ENCODE measurements at places on chromosomes 6 and 20.

GRCh38 chr6:170148709-170149470 lies 142.0 kb downstream of the DLL1 start:
- no peak for DNase-seq

- DNase-seq: peak; percentile 21
Measured at GRCh38 chr6:11847515-11848345, 69.1 kb upstream of the ADTRP start.

DNA sequence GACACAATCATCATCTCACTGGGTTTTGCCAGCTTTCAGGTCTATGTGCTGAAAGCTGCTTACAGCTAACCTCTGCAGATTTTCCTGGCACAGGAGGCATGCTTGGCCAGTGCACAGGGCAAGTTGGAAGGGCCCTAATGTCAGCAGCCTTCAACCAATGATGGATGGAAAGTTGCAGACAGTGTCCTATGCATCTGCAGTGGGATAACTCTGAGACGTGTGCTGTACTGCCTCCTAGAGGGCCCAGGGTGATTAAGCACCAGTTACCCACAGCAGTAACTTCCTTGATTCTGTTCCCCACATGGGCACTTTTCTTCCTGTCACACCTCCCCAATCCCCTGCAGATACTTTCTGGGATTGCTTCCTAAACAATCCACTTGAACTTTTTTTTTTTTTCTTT lies 38.6 kb downstream of the OVOL2 start:
- peak; percentile 9 for DNase-seq

DNA sequence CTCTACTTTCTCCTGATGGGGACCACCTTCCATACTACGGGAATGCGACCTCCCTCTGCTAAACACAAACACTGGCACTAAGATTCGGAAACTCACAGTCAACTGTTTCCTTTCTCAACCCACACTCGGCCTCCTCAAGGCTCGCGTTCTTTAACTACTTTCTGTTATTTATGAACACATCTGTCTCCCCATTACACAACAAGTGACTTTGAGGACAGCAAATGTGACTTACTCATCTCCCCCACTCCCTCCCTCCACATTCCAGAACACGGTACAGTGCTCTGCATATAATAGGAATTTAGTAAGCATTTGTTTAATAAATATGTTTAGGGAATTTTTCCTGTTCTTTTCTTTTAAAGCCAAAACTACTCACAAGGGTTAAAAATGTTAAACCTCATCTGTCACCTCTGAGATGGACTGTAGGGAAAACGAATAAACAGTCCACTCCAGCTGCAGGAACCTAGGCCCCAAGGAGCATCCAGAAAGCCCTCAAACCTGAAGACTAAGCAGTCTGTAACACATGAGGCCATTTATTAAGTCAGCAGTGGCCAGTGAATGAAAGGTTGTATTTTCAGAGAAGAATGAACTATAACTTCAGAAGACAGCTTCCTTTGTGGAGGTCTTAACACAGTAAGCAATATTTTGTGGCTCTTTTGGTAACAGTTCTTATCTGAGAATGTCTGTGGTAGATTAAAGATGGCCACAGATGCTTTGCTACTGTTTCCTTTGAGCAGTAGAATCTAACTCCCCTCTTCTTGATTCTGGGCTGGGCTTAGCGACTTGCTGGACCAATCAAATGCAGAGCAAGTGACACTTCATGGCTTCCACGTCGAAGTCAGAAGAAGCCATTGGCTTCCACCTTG lies 209.6 kb upstream of the DTNBP1 start:
- no peak for DNase-seq

DNA sequence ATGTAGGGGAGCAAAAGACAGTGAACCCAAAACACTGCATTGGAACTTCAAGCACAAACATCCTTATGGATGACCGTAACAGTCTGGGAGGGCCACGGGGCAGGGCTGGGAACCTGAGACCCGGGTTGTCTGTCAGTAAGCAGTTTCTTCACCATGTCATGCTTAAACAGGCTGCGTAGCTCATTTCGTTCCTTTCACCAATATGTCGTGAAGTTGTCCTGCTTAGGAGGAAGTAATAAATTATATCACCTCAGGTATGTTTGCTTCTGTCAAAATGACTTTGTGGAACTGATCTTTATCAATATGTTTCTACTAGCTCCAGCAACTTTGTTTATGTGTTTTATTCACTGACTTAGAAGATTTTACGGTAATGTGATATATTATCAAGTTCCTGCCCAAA lies 12.4 kb upstream of the MAK start:
- DNase-seq: no peak

DNA sequence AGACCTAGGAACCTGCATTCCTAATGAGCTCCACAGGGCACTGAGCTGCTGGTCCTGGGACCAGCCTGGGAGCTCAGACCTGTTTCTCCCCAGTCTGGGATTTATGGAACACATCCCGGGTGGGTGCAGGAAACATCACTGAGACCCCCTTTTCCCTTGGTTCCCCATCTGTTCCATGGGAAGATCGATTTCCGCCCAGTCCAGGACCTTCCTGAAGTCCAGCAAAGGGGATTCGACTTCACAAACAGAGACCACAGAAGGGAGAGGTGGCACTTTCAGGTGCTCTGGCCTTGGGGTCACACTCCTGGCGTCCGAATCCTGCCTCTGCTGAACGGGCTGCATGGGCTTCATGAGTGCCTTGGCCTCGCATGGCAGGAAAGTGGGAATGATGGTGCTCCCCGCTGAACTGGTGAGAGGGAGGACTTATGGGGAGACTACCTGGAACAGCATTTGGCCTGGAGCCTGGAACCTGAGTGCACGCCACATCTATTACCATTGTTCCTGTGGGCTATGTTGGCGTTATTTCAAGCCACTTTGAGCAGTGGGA lies 296.3 kb downstream of the TAF4 start:
- DNase-seq: no peak

DNA sequence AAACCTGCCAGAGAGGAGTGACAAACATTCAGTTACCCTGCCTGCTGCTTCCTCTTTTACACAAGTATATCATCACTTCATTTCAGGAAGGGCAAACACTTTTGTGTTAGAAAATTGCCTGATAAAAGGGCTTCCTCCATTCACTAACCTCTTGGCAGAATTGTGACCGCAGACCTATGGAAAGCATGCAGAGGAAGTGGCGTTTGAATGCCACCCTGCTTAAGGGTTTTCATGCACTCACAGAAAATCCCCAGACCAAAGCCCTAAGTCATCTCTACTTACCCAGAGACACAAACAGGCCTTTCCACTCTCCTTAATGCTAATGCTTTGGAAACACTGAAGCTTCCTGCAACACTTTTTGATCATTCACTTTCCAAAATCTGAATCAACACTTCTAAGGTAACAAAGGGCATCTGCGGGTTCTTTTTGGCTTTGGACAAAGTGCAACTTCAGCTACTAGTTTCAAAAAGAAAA lies 22.1 kb upstream of the RALGAPA2 start:
- no peak for DNase-seq

DNA sequence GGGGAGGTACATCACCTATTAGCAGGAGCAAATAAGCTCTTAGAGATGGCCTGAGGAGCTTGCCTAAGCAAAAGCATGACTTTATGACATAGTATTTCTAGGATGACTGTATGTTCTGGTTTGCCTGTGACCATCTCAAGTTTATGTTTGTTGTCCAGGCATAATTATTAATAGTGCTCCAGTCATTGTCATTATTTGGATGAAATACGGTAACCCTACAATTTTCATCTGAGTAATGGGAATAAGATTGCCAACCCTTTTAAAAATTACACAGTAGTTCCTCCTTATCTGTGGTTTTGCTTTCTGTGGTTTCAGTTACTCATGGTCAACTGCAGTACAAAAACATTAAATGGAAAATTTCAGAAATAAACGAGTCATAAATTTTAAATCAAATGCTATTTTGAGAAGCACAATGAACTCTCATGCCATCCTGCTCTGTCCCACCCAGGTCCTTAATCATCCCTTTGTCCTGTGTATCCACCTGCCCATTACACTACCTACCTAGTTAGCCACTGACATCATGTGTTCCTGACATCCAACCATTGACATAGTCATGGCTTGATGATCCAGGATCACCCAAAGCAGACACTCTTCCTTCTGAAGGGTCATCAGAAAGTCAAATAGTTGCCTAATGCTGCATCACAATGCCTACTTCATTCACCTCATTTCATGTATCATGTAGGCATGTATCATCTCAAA lies 27.0 kb upstream of the TFB1M start:
- peak; percentile 61 for DNase-seq

- DNase-seq: no peak
Measured at GRCh38 chr6:45949256-45949655, 66.4 kb downstream of the CLIC5 start.

DNA sequence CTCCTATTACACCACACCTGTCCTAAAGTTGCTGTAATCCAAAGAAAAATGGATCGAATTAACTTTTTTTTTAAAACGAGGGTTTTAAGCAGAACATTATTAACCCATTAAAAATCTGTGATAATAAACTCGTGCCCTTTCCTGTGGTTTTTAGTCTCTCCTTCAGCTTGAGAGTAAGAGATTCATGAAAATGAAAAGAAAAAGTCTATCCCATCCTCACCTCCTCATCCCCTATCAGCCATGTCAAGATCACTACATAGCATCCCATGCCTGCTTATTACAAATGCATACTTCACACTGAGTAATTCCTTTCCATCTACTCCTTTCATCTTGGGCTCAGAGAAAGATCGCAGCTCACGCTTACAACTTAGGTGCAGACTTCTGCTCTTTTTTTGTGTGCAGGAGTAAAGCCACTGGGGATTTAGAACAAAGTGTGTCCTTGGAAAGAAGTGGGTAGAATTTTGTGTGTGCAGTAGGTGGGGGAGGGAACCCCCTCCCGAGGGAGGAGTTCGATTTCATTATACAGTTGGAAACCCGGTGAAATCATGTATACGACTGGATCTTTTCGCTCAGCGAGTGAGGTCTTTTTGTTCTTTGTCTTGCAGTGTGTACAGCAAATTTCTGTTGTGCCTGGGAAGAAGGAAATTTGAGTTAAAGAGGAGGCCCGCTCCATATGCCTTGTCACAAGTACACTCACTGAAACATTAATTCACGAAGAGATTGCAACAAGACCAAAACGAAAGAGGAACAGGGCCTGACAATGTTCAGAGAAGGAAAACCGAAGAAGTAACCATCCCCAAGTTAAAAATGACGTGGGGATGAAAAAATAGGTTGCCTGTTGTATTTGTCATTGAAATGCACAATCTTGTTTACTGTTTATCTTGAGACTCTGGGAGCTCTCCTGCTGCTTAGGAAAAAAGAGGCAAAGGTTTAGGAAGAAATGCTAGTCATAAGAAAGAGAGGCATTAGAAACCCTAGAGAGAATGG lies 146.5 kb upstream of the ZNF217 start:
- DNase-seq: peak; percentile 66

GRCh38 chr6:80522576-80522975 lies 416.1 kb downstream of the BCKDHB start:
- DNase-seq: no peak

- DNase-seq: peak; percentile 66
Measured at GRCh38 chr6:44593539-44593944, 206.0 kb downstream of the CDC5L start.

GRCh38 chr6:108331982-108332381 lies 37.1 kb downstream of the AFG1L start:
- no peak for DNase-seq

DNA sequence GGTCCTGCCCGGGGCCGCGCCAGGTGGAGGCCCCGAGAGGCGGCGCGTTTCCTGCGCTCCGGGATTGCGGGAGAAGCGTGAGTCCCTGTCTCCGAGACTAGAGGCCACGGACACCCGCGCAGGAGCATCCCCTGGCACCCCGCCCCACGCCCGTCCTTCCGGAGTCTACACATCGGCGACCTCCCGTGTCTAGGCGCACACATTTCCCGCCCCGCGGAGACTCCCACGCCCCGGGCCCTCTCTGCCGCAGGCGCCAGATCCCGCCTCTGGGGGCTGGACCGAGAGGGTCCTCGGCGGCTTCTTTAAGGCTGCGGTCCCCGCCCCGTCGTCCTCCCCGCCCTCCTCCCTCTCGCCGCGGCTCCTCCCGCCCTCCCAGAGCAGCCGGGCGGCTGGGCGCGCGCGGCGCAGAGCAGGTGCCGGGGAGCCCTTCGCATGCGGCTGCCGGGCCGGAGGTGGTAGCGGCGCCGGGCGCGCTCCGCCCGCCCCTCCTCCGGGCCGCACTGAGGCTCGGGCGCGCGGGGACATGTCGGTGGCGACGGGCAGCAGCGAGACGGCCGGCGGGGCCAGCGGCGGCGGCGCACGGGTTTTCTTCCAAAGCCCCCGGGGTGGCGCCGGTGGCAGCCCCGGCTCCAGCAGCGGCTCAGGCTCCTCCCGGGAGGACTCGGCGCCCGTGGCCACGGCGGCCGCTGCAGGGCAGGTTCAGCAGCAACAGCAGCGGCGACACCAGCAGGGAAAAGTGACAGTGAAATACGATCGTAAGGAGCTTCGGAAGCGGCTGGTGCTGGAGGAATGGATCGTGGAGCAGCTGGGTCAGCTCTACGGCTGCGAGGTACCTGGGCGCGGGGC lies at the start of gene PPP1R14C:
Gene PPP1R14C, plus strand, starts transcription at position 375 of the 846 bp plus-strand sequence. Its CDS starts 149 bp downstream, at position 524.
- DNase-seq: no peak

GRCh38 chr6:21144928-21145327 lies 448.6 kb upstream of the SOX4 start:
- DNase-seq: no peak

Data from A172 (cell line).